CD8-positive, alpha-beta memory T cell (primary cell): ENCODE measurements at places on chromosomes 7 and 10.

DNA sequence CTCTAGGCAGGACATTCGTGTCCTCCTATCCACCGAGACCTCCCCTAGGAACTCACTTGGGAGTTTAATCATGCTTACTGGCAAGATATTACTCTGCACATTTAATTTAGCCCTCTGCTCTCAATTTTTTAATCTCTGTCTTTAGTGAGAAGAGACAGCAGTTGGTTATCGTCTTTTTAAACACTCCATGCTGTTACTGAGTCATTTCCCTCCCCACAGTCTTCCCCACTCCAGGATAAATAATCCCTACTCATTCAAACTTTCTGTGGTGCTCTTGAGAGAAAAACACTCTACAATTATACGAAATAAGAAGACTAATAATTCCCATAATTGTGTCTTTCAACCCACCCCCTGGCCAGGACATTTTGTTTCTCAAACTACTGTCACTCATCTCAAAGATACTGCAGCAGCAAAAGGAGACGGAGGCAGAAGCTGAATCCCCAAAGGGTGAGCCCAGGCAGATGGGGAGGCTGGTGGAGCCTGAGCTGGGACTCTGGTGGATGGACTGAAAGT is 84.2 kb downstream of the ANK3 start:
- no peak for DNase-seq

- no peak for DNase-seq
These were observed 7.0 kb downstream of the CUX1 start for GRCh38 chr7:101824440-101824839.

- DNase-seq, result no peak
These were observed 208.2 kb downstream of the PARD3 start for GRCh38 chr10:34606890-34607289.

- DNase-seq, result no peak
These were observed 148.2 kb downstream of the PRKAG2 start for GRCh38 chr7:151728746-151729145.

GRCh38 chr7:23183279-23184012 is 1.6 kb downstream of the NUP42 start:
- no peak for DNase-seq

GRCh38 chr7:26918241-26918640 is 53.9 kb upstream of the SKAP2 start:
- no peak for DNase-seq

- no peak for DNase-seq
These were observed 28.9 kb downstream of the ADD3 start for GRCh38 chr10:110036640-110037039.
